ENCODE measurements at places on chromosomes 6 and 20.

- DNase-seq: no peak
Measured at GRCh38 chr20:19600042-19600441, 158.0 kb upstream of the RIN2 start.

GRCh38 chr6:13687917-13688351 lies 23.7 kb downstream of the RANBP9 start:
- no peak for DNase-seq

DNA sequence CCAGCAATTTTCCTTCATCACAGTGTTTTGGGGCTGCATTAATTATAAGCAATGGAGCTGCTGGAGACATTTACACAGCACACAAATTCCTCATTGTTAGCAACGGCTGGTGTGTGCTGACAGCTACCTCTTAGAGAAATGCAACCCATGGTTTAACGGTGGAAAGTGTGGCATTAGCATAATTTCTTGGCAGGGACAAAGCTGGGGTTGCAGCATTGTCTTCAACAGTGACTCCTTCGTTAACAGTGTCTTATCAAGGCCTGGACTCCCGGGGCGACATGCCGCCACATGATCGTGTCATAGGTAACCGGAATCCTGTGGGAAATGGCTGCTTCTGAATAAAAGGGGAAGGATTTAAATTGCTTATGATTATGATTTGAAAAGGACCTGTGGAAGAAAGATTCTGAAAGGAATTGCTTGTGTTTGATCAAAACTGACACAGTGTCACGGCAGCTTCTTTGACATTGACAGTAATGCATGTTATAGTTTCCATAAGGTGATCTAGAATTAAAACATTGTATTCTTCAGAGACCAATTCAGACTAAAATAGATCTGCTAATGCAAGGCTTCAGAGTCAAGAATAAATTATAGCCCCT lies 128.0 kb downstream of the UST start:
- DNase-seq: no peak

- DNase-seq: no peak
Measured at GRCh38 chr6:158531970-158532369, 27.9 kb upstream of the TMEM181 start.

DNA sequence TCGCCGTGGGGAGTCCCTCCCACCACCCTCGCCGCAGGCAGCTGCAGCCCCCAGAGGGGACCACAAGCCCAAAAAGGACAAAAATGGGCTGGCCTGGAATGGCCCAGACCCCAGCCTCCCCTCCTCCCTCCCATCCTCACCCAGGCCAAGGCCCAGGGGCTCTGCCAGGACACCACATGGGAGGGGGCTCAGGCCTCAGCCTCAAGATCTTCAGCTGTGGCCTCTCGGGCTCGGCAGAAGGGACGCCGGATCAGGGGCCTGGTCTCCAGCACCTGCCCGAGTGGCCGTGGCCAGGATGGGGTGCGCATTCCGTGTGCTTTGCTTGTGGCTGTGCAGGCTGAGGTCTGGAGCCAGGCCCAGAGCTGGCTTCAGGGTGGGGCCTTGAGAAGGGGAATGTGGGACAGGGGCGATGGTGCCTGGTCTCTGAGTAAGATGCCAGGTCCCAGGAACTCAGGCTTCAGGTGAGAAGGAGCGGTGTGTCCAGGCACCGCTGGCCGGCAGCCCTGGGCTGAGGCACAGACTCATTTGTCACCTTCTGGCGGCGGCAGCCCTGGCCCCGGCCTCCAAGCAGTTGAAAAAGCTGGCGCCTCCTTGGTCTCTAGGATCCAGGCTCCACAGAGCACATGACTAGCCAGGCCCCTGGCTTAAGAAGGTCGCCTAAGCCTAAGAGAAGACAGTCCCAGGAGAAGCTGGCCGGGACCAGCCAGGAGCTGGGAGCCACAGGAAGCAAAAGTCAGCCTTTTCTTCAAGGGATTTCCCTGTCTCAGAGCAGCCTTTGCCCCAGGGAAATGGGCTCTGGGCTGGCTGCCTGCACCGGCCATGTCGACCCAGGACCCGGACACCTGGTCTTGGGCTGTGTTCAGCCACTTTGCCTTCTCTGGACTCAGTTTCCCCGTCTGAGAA lies 35.2 kb upstream of the MRGBP start:
- no peak for DNase-seq

- no peak for DNase-seq
Measured at GRCh38 chr20:8414586-8415274, 282.7 kb downstream of the PLCB1 start.

Measured in iPS DF 6.9 (cell line).